CD4-positive, alpha-beta T cell treated with Interferon alpha-2 for 1 hour (primary cell): ENCODE measurements at places on chromosomes 16 and 17.

GRCh38 chr17:1227917-1228780 lies 42.1 kb upstream of the BHLHA9 start:
- DNase-seq = peak; percentile 40

DNA sequence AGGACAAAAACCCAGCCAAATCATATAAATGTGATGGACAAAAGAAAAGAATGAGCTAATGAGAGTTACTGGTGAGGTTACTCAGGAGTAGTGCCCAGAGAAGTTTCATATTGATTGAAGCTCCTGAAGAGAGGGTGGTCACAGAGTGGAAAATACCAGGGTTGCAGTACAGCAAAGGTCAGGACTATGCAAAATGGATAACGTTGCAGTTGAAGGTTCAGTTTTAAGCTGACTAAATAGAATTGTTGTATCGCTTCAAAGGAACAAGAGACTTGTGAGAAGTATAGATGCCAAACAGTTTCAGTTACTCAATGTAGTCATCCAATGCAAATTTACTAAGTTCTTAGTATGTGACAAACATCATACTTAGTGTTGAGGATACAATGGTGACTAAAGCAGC lies 47.1 kb downstream of the ABCA8 start:
- no peak for DNase-seq

DNA sequence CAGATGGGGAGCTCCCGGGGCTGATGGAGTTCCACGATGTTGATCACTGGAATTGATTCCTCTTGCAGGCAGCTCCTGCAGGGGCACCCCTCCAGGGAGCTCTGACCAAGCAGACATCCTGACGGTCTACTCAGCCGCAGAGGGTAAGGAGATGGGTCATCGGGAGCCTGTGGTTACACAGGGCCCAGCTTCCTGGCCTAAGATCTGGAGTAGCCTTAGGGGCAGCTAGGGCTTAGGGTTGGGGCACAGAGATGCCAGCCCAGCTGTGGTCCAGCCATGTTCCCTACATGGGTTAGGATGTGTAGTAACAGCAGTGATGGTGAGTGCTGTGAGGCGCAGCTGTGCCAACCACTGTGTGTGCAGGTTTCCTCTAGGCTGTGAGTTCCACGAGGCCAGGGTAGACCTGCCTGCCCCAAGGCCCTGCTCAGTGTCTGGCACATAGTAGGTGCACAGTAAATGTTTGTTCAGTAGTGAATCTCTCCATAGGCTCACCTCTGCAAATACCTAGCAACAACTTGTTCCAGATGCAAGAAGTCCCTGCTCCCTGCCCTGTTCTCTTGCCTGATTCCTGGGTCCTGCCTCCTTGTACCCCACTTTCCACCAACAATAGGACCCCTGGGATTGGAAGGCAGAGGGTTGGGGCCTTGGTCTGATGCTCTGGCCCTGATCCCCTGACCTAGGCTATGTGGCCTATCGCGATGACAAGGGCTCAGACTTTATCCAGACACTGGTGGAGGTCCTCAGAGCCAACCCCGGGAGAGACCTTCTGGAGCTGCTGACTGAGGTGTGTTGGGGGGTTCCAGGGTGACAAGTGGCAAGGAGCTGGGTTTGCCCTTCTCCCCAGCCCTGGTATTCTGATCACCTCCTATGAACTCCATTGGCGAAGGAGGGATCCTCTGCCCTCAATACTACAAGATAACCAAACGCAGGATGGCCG lies 13.7 kb downstream of the ZNF213 start:
- no peak for DNase-seq

GRCh38 chr17:53950207-53950857 lies 127.6 kb downstream of the KIF2B start:
- no peak for DNase-seq

GRCh38 chr17:82090549-82091263 lies 7.3 kb downstream of the FASN start:
- no peak for DNase-seq

DNA sequence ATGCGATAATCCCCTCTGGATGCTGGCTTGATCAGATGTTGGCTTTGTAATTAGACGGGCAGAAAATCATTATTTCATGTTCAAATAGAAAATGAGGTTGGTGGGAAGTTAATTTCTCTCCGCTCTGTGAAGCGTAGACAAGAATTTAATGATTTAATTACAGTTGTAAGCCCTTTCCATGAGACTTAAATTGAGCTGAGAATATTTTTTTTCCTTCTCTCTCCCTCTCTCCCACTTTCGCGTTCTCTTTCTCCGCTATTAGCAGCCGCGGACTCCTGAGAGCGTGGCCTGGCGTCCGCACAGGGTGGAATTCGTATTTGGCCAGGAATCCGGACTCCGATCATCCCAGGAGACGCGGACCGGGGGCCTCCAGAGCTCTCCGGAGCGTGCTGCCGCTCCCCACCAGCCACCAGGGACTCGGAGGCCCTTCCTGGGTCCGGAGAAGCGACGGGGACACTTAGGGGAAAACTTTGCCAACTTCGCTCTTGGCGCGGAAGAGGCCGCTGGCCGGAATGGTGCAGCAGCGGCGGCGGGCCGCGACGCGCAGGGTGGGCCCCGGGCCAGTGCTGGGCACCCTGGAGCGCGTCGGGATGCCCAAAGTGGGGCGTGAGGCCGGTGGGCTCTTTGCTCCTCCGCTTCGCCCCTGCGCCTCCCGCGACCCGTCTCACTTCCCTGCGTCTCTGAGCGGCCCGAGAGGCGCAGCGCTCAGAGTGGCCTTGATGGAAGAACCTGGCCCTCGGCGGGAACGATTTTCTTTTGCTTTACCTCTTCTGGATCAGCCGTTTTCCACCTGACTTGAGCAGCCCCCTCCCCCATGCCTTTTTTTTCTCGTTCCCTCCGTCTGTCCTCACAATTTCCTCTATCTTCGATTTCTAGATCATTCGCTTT lies 3.6 kb upstream of the IRX3 start:
- no peak for DNase-seq

DNA sequence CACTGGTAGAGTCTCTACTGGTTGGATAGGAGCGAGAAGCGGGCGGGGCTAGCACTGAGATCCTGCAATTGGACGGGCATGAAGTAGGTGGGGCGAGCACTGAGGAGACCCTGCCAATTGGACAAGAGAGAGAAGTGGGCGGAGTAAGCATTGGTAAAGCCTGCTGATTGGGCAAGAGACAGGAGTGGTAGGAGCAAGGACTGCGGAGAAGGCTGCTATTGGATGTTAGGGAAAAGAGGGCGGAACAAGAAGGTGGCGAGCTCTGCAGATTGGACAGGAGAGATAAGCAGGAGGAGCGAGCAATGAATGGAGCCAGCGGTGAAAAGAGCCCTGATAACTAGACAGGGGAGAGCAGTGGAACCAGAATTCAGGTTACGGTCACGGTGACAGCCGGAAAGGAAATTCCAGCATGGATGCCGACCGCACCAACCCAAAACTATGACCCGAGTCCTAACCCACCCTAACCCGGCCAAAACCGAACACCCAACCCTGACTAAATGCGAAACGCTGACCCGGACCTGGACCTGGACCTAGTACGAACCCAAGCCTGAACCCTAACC lies 4.8 kb downstream of the SCGB1C2 start:
- peak; percentile 36 for DNase-seq

DNA sequence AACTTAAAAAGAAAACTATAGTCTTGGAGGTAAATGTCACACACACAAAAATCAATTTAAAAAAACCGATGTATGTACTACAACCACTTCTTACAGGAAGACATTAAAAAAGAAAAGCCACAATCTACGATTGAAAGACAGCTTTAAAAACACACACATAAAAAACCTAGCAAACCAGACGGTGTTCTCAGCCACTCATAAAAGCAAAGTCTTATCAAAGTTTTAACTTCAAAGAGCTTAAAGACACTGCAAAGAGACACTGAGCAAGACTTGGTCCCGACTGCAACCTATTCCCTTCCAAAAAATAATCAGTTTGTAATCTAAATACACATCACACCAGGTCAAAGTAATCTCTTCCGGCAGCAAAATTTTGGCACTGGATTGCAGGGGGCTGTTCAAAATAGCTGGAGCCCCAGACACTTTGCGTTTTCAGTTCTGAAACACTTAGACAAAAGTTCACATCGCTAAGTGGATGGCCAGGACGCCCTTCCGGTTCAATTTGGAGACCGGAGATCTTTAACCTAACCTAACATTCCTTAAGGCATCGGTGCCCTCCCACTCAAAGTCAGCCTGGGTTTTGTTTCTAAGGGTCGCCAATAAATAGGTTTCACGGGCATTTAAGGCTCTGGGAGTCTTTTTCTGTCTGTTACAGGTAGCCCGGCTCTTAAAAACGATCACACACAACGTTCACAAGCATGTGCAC lies 2.6 kb downstream of the ZCCHC14 start:
- DNase-seq = peak; percentile 45

DNA sequence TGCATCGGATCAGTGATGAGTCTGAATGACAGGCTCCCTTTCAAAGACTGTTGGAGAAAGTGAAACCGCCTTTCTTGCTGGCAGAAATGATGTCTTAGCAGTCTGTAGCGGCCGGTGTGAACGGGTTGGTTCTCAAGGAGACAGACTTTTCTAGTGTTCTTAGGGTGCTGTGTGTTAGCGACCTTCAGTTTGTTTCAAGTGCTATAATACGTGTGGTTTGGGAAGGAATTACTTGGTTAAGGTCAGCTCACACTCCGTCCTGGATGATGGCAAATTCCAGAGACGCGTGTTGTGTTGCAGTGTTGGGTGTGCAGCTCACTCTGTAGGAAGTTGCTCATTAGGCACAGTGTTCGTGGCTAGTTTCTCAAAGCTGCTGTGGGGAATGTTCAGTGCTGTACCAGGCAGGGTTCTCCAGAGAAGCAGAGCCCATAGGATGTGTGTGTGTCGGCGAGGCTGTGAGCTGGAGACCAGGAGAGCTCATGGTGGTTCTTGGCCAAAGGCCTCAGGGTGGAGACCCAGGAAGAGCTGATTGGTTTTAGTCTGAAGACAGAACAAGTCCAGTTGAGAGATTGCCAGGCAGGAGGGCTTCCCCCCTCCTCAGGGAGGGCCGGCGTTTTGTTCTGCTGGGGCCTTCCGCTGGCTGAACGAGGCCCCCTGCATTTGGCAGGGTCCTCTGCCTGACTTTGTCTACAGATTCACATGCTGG lies 37.6 kb downstream of the ZNF750 start:
- no peak for DNase-seq

- DNase-seq = no peak
Measured at GRCh38 chr16:12480916-12481315, 322.8 kb downstream of the CPPED1 start.

DNA sequence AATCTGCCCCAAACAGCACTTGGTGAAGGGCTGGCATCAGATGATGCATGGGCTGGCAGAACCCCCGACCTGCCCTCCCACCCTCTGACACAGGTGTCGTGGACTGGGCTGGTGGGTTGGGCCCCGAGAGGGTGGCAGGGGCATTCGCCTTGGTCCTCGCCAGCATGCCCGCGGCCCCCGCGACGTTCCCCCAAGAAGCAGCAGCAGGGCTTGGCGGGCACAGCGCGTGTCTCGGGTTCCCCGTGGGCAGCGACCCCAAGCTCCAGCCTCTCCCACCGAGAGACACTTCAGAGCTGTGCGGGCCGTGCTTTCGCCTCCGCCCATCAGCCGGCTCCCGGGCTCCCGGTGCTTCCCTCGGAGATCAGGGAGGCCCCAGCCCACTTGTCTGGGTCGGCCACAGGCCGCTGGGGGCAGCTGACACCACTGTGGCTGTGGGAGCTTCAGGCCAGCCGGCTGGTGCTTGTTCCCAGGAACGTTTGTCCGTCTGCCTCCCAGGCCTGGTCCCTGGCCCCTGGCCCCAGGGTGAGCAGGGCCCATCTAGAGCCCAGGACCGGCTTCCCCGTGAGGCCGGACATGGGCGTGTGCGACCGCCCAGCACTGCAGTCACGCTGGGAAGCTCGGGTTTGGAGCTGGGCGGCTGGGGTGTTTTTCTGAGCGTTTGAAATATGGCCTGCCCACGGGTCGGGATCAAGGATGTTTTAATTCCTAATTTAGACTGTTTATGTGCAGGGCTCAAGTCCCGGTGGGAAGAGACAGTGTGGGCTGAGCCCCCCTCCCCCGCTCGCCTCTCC lies 16.6 kb downstream of the CACNA1H start:
- no peak for DNase-seq

- DNase-seq = no peak
Measured at GRCh38 chr17:31880311-31880710, 21.2 kb downstream of the UTP6 start.

DNA sequence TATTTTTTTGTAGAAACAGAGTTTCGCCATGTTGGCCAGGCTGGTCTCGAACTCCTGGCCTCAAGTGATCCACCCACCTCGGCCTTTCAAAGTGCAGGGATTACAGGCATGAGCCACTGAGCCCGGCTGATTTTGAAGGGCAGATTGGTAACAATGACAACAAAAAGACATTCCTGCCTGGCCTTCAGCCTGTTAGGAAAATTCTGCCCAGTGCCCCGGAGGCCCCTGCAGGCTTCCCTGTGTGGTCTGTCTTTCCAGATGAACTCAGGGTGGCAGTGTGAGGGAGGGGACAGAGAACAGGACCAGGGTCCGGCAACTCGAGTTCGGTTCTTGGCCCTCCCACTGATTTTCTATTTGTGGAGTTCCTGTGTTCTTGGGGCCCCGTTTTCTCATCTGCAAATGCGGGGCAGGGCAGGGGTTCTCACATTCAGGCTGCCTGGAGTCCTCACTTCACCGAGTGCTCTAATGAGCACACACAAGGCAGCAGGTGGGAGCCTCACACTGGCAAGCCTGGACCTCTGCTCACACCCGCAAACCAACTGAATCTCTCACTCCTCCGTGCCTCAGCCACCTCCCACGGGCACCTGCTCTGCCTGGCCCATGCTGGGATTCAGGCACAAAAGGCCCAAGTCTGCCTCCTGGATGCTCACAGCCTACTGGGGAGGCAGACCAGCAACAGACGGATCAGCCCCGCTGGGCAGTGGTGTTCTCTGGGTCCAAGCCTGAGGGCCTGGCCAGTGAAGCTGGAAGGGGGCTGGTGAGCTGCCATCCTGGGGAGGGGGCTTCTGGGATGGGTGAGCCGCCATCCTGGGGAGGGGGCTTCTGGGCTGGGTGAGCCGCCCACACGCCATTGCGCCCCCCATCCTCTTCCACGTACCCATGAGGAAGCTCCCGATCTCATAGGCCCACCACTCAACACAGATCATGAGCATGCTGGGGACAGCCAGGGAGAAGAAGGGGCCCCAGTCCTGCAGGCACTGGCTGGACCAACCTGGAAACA lies 10.3 kb downstream of the SLC47A2 start:
- DNase-seq = no peak

DNA sequence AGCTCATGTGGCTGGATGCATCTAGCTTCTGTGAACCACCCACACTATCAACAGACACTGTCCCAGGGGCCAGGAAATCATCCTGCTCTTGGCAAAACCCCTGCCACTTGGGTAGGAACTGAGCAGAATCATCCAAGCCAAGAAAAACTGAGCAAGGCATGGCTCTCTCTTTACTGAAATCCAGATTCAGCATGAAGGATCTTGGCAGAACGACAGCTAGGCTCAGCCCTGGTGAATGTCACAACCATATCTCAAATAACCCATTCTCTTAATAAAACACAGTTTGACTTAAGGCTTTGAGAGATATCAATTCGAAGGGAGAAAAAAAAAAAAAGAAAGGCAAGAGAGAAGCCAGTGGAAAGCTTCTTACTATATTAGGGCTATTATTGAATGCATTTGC lies 72.2 kb downstream of the MAF start:
- DNase-seq = no peak

GRCh38 chr17:413016-413350 lies 60.4 kb upstream of the RPH3AL start:
- DNase-seq = peak; percentile 34
